ENCODE measurements at places on chromosomes 3 and 15.

GRCh38 chr3:87508921-87509320, 232.5 kb upstream of the POU1F1 start:
- DNase-seq = no peak

DNA sequence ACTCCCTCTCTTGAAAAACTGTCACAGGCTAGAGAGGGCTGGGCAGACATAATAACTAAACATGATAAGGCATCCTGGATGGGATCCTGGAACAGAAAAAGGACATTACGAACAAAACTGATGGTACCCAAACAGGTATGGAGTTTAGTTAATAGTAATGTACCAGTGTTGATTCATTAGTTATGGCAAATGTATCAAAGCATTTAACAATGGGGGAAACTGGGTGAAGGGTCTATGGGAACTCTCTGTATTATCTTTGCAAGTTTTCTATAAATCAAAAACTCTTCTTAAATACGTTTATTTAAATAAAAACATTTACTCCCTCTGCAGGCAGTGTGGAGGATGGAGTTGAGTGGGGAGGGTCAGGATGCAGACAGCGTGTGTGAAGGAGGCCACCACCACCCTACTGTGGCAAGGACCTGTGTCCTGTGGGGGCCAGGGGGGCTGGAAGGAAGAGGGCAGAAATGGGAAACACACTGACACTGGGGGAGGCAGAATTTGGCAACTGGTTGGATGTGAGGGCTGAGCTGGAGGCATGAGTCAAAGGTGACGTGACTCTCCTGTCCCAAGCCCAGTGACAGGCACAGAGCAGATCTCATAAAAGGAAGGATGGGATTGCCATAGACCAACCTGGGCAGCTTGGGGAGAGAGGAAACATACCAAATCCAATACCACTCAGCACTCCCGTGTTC, 59.6 kb upstream of the ITGA11 start:
- no peak for DNase-seq

DNA sequence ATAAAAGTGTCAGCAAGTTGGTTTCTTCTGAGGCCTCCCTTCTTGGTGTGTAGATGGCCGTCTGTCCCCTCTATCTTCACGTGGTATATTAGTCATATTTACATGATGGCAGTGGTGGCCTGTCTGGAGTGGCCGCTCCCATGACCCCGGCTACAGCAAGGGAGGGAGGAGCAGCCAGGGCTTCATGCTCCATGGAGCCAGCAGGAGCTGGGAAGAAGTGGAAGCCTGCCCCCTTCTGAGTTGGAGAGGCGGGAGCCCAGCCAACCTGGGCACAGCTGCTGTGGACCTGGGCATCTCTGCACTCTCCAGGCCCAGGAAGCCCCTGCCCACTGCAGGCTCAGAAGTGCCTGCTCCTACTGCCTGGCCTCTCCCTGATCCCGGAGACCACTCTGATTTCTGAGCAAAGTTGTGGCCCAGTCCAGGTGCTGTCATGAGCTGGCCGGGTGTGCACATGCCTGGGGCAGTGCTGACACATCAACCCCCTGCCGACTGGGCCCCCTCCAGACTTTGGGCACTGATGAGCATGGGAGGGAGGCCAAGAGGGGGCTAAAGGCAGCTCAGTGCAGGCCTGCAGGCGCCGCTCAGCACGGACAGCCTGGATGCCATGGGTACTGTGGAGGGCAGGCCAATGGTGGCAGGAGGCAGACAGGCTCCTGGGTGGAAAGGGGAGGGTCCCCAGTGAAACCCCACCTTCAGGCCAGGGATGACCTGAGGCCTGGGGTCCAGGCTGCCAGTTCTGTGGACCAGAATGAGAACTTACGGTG, 84.8 kb downstream of the SERPINI1 start:
- no peak for DNase-seq

DNA sequence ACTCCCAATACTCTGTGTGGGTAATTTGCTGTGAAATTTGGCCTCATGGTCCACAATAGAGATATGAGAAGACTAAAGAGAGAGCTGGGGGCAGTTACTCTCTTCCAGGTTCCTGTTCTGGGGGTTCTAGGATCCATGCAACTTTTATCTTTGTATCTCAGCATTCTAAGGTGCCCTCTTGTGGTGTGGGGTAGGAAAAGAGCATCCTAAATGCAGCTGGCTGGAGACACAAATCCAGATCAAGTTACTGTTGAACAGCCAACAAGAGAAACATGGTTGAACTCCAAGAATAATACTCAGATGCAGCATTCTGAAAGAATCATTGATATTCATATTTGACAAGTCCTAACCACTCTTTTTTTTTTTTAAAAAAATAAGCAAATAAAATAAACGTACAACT, 238.2 kb downstream of the GREM1 start:
- peak; percentile 50 for DNase-seq

DNA sequence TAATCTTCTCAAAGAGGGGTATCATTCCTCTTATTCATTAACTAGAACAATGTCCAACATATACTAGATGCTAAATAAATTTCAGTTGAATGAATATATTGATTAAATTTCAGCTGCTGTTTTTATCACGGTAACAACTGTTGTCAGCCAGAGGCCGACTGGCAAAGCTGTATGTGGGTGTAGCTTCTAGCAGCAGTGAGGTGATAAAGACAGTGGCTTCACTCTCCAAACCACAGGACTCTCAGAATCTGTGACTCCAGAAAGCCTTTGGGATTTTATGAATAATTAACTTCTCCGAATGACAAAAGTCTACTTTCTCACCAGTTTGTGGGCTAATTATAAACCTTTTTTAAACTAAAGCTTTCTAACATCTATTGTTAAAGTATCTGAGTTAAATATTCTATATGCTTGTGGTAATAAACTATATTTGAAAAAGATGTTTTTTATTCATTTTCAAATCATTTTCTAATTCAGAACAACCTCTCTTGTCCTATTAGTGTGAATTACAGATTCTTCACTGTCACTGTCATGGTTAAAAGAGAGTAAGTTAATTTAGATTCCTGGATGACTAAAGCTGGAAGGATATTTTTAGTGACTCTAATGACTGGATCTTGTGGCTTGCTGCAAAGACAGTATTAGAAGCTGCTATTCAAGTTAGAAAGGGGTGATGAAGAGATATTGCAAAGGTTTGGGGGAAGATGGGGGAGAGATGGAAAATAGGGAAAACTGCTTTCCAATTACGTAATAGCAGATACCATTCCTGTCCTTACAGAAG, 796.4 kb upstream of the ARPP21 start:
- DNase-seq = no peak

DNA sequence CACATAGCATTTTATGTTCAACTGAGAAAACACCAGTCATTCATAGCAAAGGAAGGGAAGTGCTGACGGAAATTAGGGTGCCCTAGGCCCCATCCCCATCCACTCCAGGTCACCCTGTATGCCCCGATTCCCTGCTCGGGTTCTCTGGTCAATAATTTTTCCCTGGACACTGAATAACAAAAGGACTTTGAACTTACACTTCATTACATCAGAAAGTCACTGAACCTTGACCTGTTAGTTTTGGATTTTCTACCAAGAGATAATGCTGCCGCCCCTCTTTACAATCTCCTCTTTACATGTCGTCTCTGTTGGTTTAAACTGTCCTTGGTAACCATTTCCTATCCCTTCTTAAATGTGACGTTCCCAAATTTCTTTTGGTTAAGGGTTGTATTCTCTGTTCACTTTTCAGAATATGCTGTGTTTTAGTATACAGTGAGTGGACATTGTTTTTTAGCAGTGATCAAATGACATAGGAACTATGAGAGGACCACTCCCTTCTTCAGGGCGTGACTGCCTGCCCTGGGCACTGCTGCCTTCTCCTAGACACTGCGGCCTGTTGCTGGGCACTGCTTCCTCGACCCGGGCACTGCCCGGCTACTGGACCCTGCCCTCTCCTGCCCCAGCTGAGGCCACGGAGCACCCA, 13.6 kb upstream of the AHSG start:
- DNase-seq = no peak

- DNase-seq = peak; percentile 54
These were observed 378.2 kb upstream of the ROBO2 start for GRCh38 chr3:76661527-76662250.

- no peak for DNase-seq
These were observed 37.9 kb upstream of the TSC22D2 start for GRCh38 chr3:150370122-150370602.

- no peak for DNase-seq
These were observed 29.0 kb upstream of the SLMAP start for GRCh38 chr3:57727106-57727505.

DNA sequence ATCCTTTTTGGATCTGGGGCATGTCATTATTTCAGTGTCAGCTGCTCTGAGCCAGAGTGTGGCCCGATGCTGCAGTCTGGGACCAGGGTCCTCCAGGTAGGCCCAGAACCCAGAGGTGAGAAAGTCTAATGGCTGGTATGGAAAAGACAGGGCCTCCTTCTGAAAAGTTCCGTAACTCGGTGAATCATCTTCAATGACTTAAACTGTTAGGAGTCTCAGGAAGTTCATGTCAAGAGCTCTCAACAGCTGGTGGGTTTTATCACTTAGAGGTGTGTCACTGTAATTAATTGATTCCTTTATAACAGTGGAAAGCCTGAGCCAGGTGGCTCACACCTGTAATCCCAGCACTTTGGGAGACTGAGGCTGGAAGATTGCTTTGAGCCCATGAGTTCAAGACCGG, 28.5 kb upstream of the PDE8A start:
- no peak for DNase-seq
